ENCODE measurements at places on chromosomes 1 and 21. TPM values are rescaled to one million over a fixed set of nuclear protein-coding genes. Genes with fewer than 3 reads are reported as not detected.
A peak's percentile ranks its signal among the peaks of the same experiment; 100 is the strongest.

Gene S100A9
- 24.5 TPM for polyA plus RNA-seq

Gene LHX8
- not detected for polyA plus RNA-seq

Gene MCOLN2
- polyA plus RNA-seq: 0.09 TPM

DNA sequence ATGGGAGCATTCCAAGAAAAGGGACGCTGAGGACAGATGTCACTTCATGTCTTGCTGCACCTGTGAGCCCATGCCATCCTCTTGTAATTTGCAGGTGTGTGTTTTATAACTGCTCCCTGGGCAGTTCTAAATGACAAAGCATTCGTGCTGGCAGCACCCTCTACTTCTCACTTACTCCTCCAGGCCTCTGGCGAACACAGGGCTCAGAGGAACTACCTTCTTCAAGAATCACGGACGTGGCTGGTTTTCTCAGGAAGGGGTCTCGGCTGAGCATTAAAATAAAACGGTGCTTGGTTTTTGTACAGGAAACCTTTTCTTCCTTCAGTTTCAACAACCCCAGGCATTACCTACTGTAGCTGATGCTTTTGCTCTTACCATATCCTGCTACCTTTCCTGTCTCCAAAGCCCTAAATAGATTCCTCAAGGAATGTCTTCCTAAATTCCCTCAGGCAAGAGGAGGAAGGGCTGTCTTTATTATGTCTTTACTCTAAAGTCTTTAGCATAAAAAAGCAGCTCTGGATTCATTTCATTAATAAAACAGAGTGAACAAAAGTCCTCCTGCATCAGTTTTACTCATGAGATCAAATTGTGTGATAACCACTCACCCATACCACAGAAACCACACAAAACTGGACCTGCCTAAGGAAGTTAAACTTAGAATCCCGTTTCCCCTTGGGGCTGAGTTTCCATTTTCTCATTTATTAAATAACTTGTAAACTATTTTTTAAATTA lies 79.0 kb upstream of the MAP10 start:
- DNase-seq: no peak

- DNase-seq: peak; percentile 75
Observed at GRCh38 chr1:245765230-245766000, 610.6 kb downstream of the KIF26B start.

GRCh38 chr1:204709021-204709420 lies 23.5 kb upstream of the LRRN2 start:
- no peak for DNase-seq

DNA sequence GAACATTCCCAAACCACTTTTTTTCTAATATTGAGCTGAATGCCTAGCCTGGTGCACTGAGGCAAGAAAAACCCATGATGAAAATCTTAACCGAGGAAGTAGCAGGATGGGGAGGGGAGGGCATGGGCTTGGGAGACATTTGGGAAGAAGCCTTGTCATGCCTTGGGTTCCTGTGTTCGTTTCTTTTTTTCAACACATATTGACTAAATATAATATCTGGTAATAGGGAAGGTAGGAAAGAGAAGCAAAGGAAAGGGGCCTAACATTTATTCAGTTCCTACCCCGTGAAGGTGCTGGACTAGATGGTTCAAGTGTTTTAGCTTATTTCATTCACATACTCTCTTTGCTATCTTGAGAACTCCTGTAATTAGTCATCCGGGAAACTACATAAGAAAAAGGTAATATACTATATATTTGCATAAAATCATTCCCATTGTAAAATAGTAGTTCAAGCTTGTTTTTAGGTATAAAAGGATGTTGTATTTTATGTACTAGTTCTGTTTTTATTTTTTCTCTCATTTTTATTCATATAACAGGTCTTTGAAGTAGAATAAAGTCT lies 62.1 kb downstream of the ST3GAL3 start:
- DNase-seq: no peak

DNA sequence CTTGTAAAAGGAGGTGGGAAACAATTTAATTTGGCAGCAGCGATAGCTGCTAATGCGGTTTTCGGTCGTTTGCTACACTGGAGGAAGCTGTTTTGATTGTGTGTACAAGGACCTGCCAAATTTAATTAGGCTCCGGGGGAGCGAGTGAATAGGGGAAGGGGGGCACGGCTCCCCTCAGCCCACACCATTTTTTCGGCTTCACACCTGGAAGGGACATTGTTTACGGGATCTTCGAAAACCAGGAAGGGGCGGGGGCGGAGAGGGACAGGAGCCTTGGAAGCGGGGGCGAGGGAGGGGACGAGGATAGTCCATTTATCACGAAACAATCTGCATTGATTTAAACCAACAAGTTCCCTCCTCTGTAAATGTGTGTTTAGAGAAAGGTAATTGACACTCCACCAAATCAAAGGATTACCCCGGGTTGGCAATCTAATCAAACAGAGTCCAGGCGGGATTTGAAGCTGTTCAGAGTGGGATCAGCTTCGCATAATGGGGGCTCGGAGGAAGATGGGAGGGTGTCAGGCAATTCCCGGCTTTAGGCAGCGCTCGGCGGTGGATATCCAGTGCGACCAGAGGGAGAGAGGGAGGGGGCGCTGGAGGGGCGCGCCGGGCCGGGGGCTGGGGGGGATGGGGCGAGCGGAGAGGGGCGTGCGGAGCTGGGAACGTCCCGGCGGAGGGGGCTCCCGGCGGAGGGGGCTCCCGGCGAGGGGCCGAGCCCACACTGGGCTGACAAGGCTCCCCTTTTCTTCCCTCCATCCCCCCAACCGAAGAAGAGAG lies 9.8 kb downstream of the PAX7 start:
- DNase-seq: no peak

- DNase-seq: no peak
Observed at GRCh38 chr1:182340233-182341058, 51.1 kb downstream of the GLUL start.

Data from muscle of back (tissue), 13 donors.